ENCODE measurements at places on chromosomes 4 and X.
A peak's percentile ranks its signal among the peaks of the same experiment; 100 is the strongest.

DNA sequence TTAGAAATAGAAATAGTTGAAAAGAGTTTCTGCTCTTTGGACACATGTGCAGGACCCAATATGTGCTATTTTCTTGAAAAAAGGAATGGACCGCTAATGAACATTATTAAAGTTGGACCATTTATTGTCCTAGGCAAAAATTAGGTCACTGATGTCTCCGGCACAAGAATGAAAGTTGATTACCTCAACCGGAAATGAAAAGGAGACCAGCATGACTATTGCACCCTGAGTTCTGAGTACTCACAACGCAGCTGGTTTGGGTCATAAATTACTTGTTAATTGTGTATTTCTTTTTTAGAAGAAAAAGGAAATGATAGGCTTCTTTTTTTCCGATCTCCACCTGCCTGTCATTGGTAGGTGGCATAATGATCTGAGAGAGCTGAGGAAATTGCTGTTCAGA is 232.7 kb downstream of the ARHGAP24 start:
- DNase-seq: no peak

GRCh38 chr4:5964030-5964429 is 54.2 kb downstream of the C4orf50 start:
- DNase-seq: no peak

DNA sequence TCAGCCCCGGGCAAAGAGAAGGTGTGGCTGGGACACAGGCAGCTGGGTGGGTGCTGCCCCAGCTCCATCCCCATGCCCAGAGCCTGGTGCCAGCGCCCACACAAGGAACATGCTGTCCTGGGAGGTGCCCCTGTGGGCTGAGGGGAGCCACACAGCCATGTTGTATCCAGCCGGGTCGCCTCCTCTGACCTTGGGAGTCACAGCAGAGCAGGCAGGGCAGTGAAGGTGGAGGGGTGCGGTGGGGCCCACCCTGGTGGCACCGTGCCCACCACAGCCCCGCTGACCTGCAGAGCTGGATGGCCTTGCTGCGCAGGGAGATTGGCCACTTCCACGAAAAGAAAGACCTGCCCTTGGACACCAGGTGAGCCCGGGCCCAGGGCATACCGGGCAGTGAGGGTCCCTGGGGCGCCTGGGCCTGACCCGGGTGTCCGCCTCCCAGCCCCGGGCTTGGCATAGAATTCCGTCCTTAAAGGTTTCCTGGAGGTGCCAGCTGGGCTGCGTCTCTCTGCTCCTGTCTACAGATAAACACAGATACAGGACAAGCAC is 18.7 kb upstream of the ADD1 start:
- peak; percentile 56 for DNase-seq

GRCh38 chr4:176054942-176055341 is 10.7 kb upstream of the WDR17 start:
- peak; percentile 12 for DNase-seq
